GM18507 (cell line): ENCODE measurements at places on chromosomes 5 and 9.

GRCh38 chr5:53884844-53885243, 324.4 kb downstream of the NDUFS4 start:
- no peak for DNase-seq

GRCh38 chr5:128536254-128537220, 1.5 kb downstream of the FBN2 start:
- DNase-seq = no peak

DNA sequence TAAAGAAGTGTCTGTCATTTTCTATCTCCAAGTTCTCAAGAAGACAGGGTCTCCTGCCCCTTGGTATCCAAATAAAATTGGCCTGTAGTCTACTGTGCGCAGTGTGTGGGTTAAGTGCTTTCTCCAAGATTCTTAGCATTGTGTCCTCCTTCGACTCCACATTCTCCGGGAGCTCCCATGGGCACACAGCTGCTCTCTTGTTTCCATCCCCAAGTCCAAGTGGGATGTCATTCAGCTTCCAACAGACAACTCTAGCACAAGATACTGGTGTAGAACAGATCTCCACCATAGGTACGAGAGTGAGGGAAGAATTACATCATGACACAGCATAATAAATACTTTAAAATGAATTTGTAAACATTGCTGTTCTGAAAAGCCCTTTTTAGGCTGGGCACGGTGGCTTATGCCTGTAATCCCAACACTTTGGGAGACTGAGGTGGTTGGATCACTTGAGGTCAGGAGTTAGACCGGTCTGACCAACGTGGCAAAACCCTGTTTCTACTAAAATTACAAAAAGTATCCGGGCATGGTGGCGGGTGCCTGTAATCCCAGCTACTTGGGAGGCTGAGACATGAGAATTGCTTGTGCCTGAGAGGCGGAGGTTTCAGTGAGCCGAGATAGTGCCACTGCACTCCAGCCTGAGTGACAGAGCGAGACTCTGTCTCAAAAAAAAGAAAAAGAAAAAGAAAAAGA, 196.2 kb downstream of the C9orf152 start:
- DNase-seq = no peak

GRCh38 chr5:174935854-174936474, 211.6 kb downstream of the MSX2 start:
- peak; percentile 3 for DNase-seq

GRCh38 chr9:74007833-74008232, 489.3 kb upstream of the RORB start:
- DNase-seq = no peak

- DNase-seq = no peak
Measured at GRCh38 chr9:96071815-96072124, 196.3 kb downstream of the ERCC6L2 start.

GRCh38 chr5:59173578-59173977, 590.7 kb downstream of the RAB3C start:
- no peak for DNase-seq

- no peak for DNase-seq
Measured at GRCh38 chr9:105320568-105320967, 76.1 kb downstream of the SLC44A1 start.

GRCh38 chr9:111525056-111525977, at the start of gene ZNF483:
ZNF483 (plus strand) TSS chr9:111525179; CDS start chr9:111527396, 2,217 bp downstream.
- DNase-seq = peak; percentile 49

DNA sequence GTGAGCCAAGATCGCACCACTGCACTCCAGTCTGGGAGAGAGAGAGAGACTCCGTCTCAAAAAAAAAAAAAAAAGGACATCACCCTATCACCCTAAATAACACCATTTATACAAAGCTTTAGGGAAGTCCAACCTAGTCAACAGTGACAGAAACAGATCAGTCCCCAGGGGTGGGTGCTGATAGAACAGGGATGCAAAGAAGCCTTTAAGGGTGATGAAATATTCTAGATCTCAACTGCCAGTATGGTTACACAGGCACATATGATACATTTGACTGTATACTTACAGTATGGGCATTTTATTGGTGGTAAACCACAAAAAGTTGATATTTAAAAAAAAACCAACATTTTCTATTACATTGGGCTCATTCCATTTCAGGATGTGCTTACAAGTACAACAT, 4.8 kb downstream of the RETREG1 start:
- DNase-seq = no peak

DNA sequence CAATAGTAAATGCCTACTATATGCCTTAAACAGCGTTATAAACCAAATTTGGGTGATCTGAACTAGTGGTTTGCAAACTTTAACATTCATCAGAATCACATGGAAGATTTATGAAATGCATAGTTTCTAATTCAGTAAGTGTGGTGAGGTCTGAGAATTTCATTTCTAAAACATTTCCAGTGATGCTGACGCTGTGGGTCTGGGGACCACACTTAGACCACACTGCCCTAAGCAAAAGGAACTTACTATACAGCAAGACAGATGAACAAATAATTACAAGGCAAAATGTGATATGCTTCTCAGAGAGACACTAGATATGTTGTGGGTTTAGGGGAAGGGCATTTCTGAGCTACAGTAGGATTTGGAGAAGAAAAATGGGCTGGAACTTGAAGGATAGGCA, 72.6 kb downstream of the OXCT1 start:
- DNase-seq = no peak

- no peak for DNase-seq
Measured at GRCh38 chr9:6708732-6709131, 49.0 kb upstream of the KDM4C start.

- DNase-seq = peak; percentile 4
Measured at GRCh38 chr5:156835905-156836304, 14.2 kb upstream of the PPP1R2B start.
